CD4-positive, alpha-beta T cell (primary cell): ENCODE measurements at places on chromosomes 2 and 18. TPM values are rescaled to one million over a fixed set of nuclear protein-coding genes. Genes with fewer than 3 reads are reported as not detected.

RGPD4 gene
- 0.63 TPM for total RNA-seq

XIRP2 gene
- not detected for total RNA-seq

DNA sequence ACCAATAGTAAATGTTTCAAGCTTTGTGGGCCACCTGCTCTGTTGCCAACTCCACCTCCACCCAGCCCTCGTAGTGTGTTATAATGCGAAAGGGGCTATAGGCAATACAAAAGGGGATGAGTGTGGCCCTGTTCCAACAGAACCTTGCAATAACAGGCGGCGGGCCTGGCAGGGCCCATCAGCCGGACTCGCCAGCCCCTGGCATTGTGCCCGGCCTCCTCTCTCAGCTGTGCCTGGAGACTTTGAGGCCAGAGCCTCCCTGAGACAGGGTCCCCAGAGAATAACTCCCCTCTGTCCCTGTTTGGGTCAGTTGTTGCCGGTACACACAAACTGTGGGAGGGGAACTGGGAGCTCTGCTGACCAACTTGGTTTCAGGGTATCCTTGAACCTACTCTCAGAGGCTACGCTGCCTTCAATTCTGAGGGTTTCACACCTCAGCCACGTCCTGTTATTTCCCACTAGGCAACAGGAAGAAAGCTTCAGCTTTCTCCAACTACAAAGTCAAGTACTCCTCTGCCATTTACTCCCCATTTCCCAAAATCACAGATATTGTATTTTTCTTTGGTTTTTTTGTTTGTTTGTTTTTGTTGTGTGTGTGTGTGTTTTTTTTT, 58.0 kb upstream of the ZNF236 start:
- DNase-seq, result no peak

- DNase-seq, result no peak
These were observed 85.7 kb upstream of the FRZB start for GRCh38 chr2:182951948-182952663.
